ENCODE measurements at places on chromosomes 7 and 10.

DNA sequence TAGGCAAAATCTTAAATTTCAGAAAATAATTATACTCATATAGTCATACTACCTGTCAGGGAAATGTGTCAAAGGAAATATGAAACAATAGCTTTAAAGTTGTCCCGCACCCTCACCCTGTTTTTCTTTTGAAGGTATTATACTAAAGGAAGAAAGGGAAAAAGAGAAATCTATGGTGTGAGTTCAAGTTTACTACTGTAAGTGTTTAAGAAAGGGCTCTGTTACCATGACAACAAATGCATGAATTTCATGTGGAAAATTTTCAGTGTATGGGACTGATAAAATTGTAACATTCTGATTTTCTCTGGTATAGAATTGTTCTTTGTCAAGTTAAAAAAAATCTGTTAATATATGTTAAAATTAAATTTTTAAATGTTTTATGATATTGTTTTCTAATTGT, 229.8 kb downstream of the ADK start:
- no peak for DNase-seq

DNA sequence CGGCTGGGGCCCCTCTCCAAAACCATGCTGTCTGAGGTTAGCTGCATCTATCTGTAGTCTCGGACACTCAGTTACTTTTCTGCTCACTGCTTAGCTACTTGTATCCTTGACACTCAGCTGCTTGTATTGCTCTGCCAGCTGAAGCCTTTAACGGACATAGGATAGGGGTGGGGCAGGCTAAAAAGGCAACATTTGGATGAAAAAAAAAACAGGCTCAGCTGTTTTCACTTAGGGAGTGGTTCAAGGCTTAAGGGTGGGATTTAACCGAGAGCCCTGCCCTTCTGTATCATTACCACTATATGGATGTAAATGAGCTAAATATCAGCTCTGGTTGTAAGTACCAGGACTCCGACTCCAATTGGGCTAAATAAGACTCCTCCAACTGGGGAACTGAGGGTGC, 28.6 kb downstream of the LSMEM1 start:
- no peak for DNase-seq

- peak; percentile 46 for DNase-seq
Observed at GRCh38 chr10:46544989-46545791, 11.3 kb downstream of the GPRIN2 start.

GRCh38 chr10:13587391-13587790, 626 bp downstream of the PRPF18 start:
- DNase-seq: peak; percentile 5

- no peak for DNase-seq
Observed at GRCh38 chr7:113083132-113083815, 3.4 kb downstream of the GPR85 start.

- peak; percentile 76 for DNase-seq
Observed at GRCh38 chr10:125093199-125093973, 67.0 kb downstream of the CTBP2 start.

DNA sequence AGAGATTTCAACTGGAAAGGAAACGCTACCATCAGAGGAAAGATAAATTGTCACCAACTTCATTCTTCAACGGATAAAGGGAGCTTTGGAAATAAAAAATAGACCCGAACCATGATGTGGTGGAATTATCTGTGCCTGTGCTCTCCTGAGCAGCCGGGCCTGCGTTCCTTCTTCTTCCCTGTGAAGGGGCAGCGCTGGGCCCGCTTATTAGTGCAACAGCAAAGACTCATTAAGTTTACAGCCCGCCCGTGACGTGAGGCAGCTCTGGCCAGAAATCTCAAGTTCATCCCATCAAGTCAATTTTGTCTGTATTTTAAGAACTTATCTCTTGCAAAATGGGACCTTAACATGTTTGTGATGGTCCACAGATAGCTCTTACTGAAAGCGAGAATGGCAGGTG, 193.7 kb downstream of the ADARB2 start:
- no peak for DNase-seq

DNA sequence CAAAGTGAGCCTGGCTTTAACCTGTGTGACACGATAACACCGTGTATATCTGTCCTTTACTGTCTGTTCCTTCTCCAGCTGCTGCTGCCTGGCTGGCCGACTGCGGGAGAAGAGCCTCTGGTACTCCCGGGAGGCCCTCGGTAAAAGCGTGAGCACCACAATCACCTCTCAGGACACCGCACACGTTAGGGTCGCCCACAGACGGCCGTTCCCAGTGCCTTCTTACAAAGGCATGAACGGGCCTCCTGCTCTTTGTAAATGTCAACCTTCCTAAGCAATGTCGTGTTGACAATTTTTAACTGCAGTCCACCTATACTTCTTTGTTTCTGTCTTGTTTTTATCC, 177.6 kb downstream of the DIP2C start:
- DNase-seq: no peak

DNA sequence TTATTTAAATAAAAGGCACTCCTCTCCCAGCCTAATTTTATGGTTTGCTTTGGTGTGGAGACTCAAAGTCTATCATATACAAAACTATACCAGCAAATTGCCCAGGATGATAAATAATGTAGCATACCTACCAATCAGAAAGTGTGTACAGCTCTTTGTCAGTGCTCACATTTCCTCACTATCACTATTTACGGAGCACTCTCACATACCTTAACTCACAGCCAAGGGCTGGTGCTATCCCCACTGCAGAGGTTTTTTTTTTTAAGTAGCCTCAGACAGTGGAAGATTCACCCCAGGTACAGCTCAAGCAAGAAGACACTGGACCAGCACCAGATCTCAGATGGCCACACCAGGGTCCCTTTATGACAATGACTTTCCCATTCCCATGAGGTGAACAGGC, 2.5 kb downstream of the PDLIM1 start:
- no peak for DNase-seq

DNA sequence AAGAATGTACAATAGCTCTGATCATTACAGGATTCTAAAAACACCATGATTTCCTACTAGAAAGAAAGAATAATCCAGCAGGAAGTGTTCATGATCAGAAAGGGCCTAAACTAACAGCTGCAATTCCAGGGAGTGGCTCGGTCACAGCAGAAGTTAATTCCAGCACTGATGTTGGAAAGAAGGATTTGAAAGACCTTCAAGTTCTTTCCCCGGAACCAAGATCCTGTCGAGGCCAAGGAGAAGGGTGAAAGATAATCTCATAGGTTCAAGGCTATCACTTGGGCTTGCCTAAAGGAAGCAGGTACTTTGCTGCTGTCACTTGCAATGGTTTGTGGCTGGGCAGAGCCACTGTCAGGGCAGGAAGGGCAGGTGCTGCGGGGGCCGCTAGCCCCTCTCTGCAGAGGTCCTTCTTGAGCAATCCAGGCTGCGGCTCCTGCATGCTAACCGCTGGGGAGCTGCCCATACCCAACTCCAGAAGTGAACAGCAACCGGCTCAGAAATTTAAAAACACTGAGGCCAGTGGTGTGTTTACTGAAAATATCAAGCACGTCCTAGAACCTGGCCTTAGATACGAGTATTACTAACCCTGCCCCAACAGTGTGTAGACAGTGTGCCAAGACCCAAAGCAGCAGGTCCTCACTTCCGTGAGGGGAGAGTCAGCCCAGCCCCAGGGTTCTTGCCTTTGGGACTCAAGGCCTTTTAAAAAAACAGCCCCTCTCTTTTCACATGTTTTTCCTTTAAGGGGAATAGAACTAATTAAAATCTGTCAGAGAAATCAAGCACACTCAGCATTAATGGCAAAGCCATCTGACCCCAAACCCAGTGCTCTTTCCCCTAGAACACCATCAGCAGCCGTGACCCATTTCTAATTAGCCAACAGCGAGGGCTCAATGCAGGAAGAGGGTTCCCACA, 76.8 kb downstream of the VIPR2 start:
- no peak for DNase-seq

- DNase-seq: no peak
Observed at GRCh38 chr10:132421847-132422751, 25.1 kb downstream of the PWWP2B start.

DNA sequence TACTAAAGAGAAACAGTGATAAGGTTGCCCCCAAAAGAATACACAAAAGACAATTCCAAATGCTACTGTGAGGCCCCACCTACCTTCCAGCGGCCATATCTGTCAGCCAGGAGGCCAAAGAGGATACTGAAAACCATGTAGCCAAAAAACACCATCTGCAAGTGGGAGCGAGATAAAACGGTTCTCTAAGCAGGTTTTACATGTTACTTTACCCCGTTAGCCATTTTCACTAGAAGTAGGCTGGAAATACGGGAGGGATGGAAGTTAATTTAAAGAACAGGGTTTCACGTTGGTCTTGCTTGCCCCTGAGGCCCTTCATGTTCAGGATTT, 38.2 kb downstream of the SVOPL start:
- DNase-seq: no peak

DNA sequence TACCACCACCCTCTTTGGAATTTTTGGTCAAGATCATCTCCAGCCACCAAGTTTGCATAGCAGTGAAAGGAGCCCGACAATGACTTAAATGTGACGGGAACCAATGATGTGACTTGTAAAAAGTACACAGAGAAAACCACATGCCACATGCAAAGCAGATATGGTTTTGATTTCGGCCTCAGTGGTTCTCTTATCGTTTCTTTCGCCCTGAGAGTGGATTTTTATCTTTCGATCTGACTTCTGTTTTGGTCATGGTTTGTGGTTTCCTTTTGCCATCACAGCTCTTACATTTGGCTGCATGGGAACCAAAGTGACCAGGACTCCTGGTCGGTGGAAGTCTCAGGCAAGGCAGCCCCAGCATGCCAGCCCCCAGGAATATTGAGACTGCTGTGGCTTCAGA, 31.5 kb downstream of the TCF7L2 start:
- no peak for DNase-seq

Measured in iris pigment epithelial cell (primary cell).